Subcutaneous adipose tissue (tissue), 4 donors: ENCODE measurements at places on chromosomes 5 and 9. TPM values are rescaled to one million over a fixed set of nuclear protein-coding genes. Genes with fewer than 3 reads are reported as not detected.

Gene C5orf52
- total RNA-seq = not detected

Gene GRXCR2
- not detected for total RNA-seq

Gene THOC3
- 14.5 TPM for total RNA-seq

Gene OBP2B
- not detected for total RNA-seq

Gene FSTL4
- not detected for total RNA-seq

Gene MAPKAP1
- total RNA-seq = 77.7 TPM

Gene SARDH
- total RNA-seq = 0.57 TPM

Gene FOXI1
- not detected for total RNA-seq

Gene PTPRD
- total RNA-seq = 9.5 TPM

Gene PHYHD1
- 16.1 TPM for total RNA-seq

Gene BBLN
- total RNA-seq = 57.7 TPM

Gene TNFSF8
- total RNA-seq = 18.4 TPM

Gene ENTREP1
- 12.6 TPM for total RNA-seq

Gene FBXL17
- 22.2 TPM for total RNA-seq

Gene BTNL9
- 579 TPM for total RNA-seq

Gene PCDHA9
- total RNA-seq = under 0.01 TPM

Gene ARL14EPL
- not detected for total RNA-seq

Gene PHF24
- 0.34 TPM for total RNA-seq

Gene C5
- total RNA-seq = 18.5 TPM

Gene PCDHB8
- 0.65 TPM for total RNA-seq
